ENCODE measurements at places on chromosomes 5 and 9. TPM values are rescaled to one million over a fixed set of nuclear protein-coding genes. Genes with fewer than 3 reads are reported as not detected.

OR1J1 gene
- not detected for polyA plus RNA-seq

GRCh38 chr5:140339636-140340035 is 6.8 kb downstream of the HBEGF start:
- DNase-seq, result no peak

DNA sequence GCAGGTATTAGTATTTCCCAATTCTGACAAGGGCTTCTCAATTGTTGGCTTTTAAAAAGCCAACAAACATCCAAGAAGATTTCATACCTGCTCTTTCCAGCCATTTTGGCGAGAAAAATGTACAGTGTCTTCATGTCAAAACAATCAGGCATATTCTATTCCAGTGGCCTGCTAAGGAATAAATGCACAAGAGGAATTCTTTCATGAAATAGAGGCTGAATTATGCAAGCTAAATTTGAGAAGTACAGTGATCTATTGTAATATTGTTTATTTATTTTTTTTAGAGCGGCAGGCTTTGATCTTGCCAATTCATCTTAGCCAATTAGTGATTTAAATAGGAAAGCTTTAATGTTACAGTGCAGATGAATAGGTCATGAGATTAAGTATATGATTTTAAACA is 49.3 kb downstream of the NLN start:
- DNase-seq, result no peak

DNA sequence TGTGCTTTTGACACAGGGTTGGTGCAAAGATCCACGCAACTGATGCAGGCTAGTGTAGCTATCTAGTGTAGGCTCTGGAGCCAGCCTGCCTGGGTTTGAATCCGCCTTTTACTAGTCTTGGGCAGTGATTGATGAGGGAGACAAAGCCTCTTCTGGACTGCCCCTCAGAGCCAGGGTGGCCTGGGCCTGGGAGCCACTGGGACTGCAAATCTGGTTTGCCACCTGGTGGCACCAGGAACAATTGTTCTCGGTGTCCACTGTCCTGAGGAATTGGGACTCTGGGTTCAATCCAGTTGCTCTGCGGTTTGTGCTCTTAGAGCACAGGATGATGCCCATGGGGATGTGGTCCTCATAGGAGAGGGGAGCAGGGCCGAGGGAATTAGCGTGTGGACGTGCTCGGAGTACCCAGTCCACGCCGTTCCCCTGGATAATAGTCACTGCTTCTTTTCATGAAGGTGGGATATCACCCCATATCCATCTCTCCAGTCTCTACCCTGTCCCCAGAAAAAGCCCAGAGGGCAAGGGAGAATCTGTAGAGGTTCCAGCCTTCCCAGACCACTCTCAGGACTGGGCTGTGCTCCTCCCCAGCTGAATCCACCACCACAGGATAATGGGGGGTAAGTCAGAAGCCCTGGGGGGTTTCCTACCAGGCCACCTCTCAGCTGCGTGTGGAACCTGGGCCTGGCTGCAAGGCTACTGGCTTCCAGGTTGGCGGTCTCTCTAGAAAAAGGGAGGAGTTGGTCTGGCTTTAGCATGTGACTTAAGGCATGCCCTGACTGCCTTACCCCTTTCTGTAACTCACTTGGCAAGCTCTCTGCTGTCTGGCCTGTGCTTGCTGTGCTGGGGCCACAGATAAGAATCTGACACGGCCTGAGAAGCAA is 1.9 kb downstream of the B4GALT7 start:
- no peak for DNase-seq

Measured in right lung (tissue), 10 donors.